ENCODE measurements at places on chromosomes 6 and 20. TPM values are rescaled to one million over a fixed set of nuclear protein-coding genes. Genes with fewer than 3 reads are reported as not detected.

RNF182 gene
- not detected for total RNA-seq

ENPP5 gene
- 2.7 TPM for total RNA-seq

WFDC5 gene
- not detected for total RNA-seq

GATA5 gene
- total RNA-seq: not detected

GSTA2 gene
- not detected for total RNA-seq

LRRC73 gene
- total RNA-seq: 0.63 TPM

- peak overlapping the region; percentile 98 for H3K4me3 ChIP-seq
- peak overlapping the region; percentile 96 for H3K27ac ChIP-seq
- H3K4me1 ChIP-seq: peaks cover 22% of the 10 kb centered on the region
These were observed 745 bp upstream of the AGPAT1 start for GRCh38 chr6:32176476-32177182.

GRCh38 chr20:58682656-58683531 lies 9.7 kb upstream of the NPEPL1 start:
- H3K27me3 ChIP-seq: no peaks in the 10 kb centered on the region
- no peak overlapping the region for H3K27ac ChIP-seq
- no peaks in the 10 kb centered on the region for H3K36me3 ChIP-seq
- no peaks in the 10 kb centered on the region for H3K4me1 ChIP-seq
- H3K4me3 ChIP-seq: no peak overlapping the region

- no peak overlapping the region for H3K27ac ChIP-seq
- DNase-seq: no peak
- H3K4me3 ChIP-seq: no peak overlapping the region
- no peaks in the 10 kb centered on the region for H3K27me3 ChIP-seq
- H3K4me1 ChIP-seq: no peaks in the 10 kb centered on the region
- no peaks in the 10 kb centered on the region for H3K36me3 ChIP-seq
These were observed 74.3 kb upstream of the TENT5A start for GRCh38 chr6:81826784-81827183.

DNA sequence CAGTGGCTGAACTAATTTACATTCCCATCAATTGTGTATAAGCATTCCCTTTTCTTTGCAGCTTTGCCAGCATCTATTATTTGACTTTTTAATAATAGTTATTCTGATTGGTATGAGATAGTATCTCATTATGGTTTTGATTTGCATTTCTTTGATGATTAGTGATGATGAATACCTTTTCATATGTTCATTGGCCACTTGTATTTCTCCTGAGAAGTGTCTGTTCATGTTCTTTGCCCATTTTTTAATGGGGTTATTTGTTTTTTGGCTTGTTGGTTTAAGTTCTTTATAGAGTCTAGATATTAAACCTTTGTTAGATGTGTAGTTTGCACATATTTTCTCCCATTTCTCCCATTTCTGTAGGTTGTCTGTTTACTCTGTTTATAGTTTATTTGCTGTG lies 16.6 kb downstream of the CENPW start:
- no peak overlapping the region for H3K4me3 ChIP-seq
- no peaks in the 10 kb centered on the region for H3K36me3 ChIP-seq
- no peaks in the 10 kb centered on the region for H3K4me1 ChIP-seq
- H3K27me3 ChIP-seq: no peaks in the 10 kb centered on the region
- H3K27ac ChIP-seq: no peak overlapping the region

DNA sequence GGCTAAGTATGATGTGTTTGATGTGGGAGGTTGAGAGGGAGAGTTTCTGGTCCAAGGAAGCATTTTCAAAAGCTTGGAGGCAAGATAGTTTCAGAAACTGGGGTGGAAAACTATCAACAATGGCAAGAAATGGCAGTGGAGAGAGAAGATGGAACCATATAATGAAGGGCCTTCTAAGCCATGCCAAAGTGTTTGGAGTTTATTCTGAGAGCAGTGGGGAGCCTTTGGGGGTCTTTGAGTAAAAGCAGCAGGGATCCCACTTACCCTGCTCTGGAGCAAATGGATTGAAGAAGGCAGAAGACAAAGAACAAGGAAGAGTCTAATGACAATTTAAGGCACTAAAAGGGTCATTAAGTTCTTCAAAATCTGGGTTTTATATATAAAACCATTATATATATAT lies 538.9 kb downstream of the UTRN start:
- H3K4me3 ChIP-seq: no peak overlapping the region
- H3K27me3 ChIP-seq: no peaks in the 10 kb centered on the region
- no peaks in the 10 kb centered on the region for H3K36me3 ChIP-seq
- H3K27ac ChIP-seq: no peak overlapping the region
- DNase-seq: no peak

DNA sequence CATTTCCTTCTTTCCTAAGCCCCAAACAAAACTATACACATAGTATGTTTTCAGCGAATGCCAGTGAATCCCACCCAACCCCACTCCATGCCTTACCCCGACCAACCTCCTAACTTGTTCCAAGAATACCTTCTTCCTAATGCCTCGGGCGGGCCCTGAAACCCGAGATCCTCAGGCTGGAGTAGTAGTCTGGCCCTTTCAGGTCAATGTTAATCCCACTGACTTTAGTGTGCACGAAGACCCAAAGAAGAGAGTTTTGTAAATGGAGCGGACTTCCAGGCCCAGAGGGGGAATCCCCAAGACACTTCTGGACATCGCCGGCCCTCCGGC lies 394 bp downstream of the YIPF3 start:
- peak overlapping the region; percentile 80 for H3K27ac ChIP-seq
- H3K4me3 ChIP-seq: peak overlapping the region; percentile 99
- no peaks in the 10 kb centered on the region for H3K27me3 ChIP-seq
- no peak for DNase-seq
- peaks cover 40% of the 10 kb centered on the region for H3K36me3 ChIP-seq

DNA sequence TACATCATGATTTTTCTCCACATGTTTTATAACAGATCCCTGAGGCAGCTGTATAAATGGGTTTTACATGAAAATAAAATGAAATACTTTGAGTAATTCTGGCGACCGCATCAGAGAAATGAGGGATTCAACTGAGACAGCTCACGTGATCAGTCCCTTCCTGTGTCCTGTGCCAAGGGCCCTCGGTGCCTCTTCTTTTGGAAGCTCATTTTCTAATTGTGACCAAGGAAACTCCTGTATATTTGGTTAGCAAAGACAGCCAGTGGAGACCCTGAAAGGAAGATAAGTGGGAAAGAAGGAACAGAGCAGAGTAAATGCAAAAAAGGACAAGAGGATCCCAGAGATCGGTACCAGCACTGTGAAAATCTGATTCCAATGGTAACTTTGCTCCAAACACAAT lies 129.9 kb downstream of the FYN start:
- H3K27ac ChIP-seq: no peak overlapping the region
- peaks cover 7% of the 10 kb centered on the region for H3K4me1 ChIP-seq
- H3K4me3 ChIP-seq: no peak overlapping the region
- DNase-seq: no peak

DNA sequence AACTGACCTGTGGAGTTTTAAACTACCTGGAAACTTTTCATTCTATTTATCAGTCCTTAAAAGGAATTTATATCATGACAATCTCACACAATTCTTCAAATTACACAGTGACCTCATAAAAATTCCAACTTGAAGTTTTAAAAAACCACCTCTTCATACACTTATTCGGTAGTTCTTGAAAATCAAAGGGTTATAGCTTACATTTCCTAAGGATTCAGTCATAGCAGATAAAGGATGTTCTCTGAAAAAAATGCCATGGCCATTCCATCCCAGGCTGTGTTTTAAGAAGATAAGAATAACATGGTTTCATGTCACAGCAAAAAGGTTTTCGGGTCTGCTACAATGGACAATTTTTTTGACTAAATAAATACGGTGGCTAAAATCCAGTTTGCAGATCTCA lies 41.2 kb downstream of the GOPC start:
- DNase-seq: no peak
- no peaks in the 10 kb centered on the region for H3K36me3 ChIP-seq
- H3K27me3 ChIP-seq: no peaks in the 10 kb centered on the region
- no peaks in the 10 kb centered on the region for H3K4me1 ChIP-seq
- no peak overlapping the region for H3K4me3 ChIP-seq

DNA sequence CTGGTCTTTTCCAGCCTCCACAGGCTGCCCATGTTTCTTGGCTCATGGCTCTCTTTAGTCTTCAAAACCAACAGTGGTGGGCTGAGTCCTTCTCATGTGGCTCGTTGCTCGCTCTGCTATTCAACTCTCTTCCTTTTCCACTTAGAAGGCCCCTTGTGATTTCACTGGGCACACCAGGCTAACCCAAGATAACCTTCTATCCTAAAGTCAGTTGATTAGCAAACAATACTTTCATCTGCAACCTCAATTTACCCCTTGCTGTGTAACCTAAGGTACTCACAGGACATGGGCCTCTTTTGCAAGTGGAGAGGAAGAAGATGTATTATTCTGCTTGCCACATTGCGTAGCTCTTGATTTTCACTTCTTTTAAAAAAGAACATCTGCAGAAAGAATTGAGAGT lies 79.6 kb downstream of the UTRN start:
- no peaks in the 10 kb centered on the region for H3K36me3 ChIP-seq
- peak overlapping the region; percentile 2 for H3K4me3 ChIP-seq
- H3K4me1 ChIP-seq: peaks cover 17% of the 10 kb centered on the region
- no peak for DNase-seq

DNA sequence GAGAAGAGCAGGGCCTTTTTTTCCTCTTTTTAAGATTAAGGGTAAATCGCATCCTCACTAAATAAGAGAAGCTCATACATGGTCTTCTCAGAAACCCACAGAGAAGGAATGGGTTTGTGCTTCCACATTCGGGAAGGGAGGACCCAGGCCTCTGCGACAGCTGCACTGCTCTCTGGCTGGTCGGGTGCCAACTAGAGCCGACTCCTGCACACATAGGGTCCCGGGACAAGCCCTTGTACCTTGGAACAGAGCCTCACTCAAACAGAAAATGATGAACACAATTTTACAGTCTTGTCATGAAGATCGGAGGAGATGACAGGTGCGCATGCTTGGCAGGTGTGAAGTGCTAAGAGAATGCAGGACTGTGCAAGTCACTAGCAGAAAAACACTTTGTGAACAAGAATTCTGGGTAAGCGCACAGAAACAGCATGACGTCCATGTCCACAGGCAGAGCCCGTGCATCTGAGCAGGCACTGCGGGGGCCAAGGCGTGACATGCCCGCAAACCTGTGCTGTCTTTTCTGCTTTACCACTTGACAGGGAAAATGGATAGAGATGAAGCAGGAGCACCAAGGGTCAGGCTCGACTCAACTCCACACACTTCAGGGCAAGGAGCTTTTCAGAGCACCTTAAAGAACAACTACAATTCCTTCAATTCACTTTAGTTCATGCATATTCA lies 101.0 kb upstream of the MPC1 start:
- H3K27me3 ChIP-seq: no peaks in the 10 kb centered on the region
- no peak overlapping the region for H3K4me3 ChIP-seq
- no peak overlapping the region for H3K27ac ChIP-seq

DNA sequence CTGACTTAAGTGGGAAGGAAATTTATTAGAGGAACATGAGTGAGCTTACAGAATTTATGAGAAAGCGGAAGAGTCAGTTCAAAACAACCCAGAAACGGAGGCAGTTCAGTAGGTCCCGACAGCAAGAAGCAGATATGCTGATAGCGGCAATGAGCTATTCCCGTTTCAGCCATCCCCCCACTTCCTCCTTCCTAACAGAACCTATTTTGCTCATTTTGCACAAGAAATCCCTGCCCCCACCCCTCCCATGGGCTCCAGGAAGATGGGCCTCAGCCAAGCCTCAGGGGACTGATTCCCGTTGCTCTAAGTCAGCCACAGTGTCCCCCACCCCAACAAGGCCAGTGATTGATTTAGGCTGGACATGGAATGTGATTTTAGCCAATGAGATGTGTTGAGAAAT lies 157.5 kb downstream of the CEBPB start:
- no peaks in the 10 kb centered on the region for H3K36me3 ChIP-seq
- no peak overlapping the region for H3K27ac ChIP-seq
- no peak overlapping the region for H3K4me3 ChIP-seq
- no peak for DNase-seq
- peaks cover 7% of the 10 kb centered on the region for H3K4me1 ChIP-seq

- no peak overlapping the region for H3K27ac ChIP-seq
- H3K4me1 ChIP-seq: no peaks in the 10 kb centered on the region
- no peak for DNase-seq
- no peaks in the 10 kb centered on the region for H3K27me3 ChIP-seq
These were observed 85.5 kb upstream of the HS3ST5 start for GRCh38 chr6:114428341-114428740.

DNA sequence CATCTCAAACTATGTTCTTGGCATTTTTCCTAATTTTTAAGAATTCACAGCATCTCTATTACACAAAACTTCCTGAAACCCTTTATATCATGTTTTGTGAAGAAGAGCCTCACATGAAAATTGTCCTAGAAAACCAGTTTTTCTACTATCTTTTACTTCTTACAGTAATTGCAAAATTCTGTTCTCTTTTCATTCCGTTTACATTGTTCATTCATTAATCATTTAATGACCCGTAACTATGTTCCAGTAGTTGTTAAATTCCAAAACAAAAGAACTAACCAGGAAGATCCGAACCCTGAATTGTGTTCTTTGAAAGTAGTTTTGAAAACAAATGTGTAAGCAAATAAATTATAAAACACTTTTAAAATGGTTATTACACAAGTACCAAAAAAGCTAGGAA lies 597.0 kb downstream of the EYS start:
- no peaks in the 10 kb centered on the region for H3K27me3 ChIP-seq
- H3K36me3 ChIP-seq: no peaks in the 10 kb centered on the region
- no peak for DNase-seq

DNA sequence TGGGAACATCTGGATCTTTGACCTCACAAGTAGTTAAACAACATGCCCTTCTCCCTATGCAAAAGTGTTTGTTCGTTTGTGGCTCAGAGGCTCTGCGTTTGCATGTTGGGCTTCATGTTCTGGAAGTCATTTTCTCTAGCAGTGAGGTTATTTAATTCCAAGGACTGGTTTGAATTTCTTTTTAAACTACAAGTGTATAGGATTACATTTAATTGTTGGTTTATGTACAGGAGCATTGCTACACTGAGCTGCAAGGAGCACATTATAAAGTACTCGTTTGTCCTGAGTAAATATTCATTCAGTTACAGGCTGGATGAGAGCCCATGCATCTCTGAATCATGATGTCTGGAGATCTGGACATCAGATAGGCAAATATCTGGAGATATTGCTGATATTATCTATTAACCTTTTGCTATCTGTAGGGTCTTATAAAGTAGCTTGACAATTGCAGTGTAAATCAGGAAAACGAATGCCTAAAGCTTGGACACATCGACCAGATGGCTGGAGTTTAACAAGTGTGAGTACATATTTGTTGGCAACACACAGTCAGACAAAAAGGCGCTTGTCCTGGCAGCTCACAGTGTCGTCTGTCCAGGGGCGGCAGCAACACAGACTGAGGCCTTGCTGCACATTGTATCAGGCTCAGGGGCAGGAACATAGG lies 84.6 kb downstream of the PDE7B start:
- H3K4me3 ChIP-seq: no peak overlapping the region
- no peaks in the 10 kb centered on the region for H3K27me3 ChIP-seq
- peaks cover 8% of the 10 kb centered on the region for H3K4me1 ChIP-seq
- H3K36me3 ChIP-seq: no peaks in the 10 kb centered on the region
- no peak for DNase-seq

DNA sequence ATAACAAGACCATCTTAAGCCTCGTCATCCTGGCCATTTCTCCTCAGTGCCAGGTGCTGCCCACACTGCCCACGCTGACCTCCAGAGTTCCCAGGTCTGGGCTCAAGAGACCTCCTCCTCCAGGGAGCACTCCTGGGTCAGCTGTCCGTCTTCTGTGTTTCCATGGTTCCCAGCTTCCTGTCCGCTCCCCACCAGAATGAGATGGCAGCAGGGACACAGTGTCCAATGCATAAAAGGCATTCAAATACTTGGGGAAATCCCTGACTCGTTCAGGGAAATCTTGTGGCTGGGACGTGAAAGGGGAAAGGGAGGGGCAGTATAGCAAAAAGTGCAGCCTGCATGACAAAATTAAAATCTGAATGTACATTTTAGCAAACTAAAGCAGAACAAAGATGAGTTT lies 54.3 kb downstream of the SLC23A2 start:
- DNase-seq: no peak
- peaks cover 29% of the 10 kb centered on the region for H3K4me1 ChIP-seq
- no peak overlapping the region for H3K4me3 ChIP-seq
- no peak overlapping the region for H3K27ac ChIP-seq
